ENCODE measurements at places on chromosomes 7 and 10.

GRCh38 chr10:36110097-36110496 is 468.0 kb upstream of the FZD8 start:
- no peak for DNase-seq

DNA sequence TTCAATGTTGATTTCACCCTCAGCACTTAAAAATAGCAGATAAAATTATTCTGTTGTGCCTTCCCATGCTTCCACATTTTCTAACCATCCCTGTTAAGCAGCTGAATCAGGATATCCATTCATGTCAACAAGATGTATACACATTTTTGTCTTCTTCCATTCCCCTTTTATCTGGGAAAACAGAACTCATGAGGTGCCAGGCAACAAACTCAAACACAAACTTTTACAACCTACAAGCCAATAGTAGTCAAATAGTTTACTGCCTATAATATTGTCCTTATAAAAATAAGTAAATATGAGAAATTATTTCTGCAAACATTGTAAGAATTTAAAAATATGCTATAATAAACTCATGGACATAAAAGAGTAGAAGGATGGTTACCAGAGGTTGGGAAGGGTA is 1569.8 kb downstream of the REEP3 start:
- DNase-seq: no peak

DNA sequence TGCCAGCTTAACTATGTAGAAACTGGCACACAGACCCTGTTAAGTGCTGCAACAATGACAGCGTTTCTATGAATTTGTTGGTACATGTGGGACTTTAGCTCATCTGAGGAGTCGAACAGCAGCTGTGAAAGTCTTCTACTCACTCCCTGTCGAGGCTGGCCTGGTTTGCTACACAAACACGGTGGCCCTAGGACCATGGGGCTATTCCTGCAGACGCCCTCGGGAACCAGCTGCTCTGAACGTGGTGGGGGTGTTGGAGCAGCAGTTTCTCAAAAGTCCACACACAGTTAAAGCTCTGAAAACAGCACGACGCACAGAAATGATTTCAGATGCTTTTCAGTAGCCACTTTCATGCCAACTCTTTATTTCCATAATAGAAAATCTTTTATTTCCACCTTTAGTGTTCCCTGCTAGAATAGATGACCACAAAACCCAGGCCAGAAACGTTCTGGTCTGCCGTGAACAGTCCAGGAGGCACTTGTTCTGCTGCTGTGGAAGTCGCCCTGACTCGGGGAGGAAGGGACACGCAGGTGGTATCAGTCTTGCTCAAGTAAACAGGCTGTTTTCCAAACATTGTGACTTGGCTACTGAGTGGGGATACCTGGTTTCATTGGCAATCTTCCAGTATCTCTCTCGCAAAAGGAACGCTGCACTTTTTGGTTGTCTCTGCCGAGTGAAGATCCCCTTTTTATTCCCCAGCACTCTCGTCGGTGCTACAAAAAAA is 21.5 kb downstream of the GUSB start:
- DNase-seq: no peak

GRCh38 chr10:104146882-104147281 is 24.9 kb downstream of the SFR1 start:
- DNase-seq: no peak

Measured in CD4-positive, alpha-beta T cell treated with Interleukin-15 for 1 hour (primary cell).